ENCODE measurements at places on chromosomes 11 and 22.

GRCh38 chr11:106276126-106276525 lies 198.7 kb downstream of the AASDHPPT start:
- DNase-seq, result no peak

DNA sequence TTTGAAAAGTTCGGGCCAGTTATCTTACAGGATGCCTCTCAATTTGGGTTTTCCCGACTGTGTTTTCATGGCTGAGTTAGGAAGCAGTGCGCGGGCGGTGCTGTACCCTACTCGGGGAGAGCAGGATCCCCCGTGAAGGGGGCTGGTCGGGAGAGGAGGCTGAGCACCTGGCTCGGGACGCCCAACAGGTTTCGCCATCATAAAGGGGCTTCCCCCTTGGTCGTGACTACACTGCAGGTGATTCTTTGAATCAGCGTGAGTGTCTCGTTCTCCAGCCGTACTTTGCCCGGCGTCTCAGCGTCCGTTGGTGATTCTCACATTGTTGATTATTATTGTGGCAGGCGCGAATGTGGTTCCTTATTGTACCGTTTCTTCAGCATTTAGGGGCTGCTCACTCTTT lies 46.6 kb downstream of the ST14 start:
- DNase-seq, result no peak

DNA sequence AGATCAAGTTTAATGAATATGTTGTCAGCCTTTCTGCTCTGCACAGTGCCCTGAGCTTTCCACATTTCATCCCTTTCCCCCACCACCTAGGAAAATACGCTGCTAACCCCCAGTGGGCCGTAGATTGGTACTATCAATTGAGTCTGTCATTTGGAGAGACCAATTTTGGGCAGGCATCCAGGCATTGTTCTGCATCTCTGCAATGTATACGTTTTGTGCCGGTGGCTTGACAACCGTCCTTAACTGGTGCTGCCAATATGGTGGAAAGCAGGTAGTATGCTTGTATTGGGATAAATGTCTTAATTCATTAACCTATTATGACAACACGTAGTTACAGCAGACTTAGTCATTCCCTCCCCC lies 1.3 kb downstream of the ELMOD1 start:
- DNase-seq, result peak; percentile 39

DNA sequence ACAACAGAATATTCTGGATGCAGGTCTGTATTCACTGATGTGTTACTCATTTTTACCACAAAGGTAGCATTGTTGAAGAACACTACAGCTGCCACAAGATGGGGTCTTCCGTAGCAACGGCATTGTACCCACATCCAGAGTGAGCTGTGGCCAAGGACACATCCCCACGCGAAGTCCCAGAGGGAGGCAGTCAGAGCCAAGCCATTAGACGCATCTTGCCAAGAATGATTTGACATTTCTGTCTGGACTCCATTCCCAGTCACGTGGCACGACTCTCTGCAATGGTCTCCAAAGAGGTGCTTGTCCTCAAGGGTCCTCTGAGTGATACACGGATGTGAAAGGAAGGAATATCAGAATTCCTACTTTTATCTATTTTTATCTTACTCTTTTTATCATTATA lies 15.5 kb downstream of the OPCML start:
- no peak for DNase-seq

DNA sequence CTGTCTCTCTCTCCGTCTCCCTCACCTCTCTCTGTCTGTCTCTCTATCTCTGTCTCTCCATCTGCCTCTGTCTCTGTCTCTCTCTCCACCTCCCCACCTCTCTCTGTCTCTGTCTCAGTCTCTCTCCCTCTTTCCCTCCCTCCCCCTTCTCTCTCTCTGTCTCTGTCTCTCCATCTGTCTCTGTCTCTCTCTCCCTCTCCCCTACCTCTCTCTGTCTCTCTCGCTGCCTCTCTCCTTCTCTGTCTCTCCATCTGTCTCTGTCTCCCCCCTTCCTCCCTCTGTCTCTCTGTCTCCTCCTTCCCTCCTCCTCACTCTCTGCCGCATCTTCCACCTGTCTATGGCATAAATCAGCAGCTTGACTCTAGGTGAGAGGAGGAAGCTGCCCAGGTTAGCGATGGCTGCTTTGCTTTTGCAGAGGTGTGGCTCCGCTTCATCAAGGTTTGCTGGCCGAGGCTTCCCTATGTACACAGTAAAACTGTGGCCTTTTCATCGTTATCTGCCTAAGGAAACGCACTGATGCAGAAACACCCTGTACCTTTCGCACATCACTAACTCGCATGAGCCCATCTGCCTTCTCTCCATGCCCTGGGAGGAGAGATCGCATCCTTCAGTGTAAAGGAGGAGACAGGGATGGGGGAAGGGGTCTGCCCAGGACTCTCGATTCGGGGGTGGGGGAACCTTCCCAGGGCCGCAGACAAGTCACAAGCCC lies 44.5 kb downstream of the ANO1 start:
- peak; percentile 74 for DNase-seq

DNA sequence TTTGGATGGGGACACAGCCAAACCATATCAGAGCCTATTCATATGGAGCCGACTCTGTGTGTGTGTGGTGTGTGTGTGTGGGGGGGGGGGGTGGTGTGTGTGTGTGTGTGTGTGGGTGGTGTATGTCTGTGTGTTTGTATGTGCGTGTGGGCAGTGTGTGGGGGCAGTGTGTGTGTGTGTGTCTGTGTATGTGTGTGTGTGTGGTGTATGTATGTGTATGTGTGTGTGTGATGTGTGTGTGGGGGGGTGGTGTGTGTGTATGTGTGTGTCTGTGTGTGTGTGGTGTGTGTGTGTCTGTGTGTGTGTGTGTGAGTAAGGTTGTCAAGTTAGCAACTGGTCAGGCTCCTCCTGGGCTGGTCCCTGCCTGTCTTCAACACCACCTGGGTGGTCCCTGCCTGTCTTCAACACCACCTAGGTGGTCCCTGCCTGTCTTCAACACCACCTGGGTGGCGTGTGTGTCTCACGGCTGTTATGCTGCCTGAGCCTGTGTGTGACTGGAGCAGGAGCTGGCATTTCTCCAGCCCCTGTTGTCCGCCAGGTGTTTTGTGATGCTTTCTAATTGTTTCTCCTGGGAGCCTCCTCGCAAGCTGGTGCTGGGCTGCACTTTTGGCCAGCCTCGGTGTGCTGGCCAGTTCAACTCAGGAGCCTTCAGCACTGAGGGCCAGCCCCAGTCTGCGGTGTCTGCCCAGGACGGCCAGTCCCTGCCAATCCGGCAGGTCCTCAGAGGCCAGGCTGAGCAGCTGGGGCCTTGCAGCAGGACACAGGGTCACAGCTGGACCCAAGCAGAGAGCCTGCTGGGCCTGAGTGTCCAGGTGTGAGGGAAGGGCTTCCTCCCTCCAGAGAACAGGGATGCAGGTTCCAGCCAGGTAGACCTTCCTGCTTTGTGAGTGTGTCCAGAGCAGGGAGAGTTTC lies 21.5 kb upstream of the PVALB start:
- peak; percentile 40 for DNase-seq

GRCh38 chr11:8652140-8652539 lies 30.3 kb downstream of the TRIM66 start:
- DNase-seq, result peak; percentile 40

GRCh38 chr11:69516526-69516925 lies 35.1 kb downstream of the LINC01488 start:
- no peak for DNase-seq

DNA sequence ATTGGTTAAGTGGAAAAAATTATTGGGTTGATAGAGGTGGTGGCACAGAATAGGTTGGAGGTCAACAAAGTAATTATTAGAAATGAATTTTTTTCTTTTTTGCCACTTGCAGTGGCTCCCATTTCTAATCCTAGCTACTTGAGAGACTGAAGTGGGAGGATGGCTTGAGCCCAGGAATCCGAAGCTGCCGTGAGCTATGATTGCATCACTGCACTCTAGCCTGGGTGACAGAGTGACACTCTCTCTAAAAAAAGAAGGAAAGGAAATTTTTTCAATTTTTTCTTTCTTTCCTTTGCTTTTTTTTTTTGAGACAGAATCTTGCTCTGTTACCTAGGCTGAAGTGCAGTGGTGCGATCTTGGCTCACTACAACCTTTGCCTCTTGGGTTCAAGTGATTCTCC lies 2.2 kb upstream of the BCO2 start:
- no peak for DNase-seq

DNA sequence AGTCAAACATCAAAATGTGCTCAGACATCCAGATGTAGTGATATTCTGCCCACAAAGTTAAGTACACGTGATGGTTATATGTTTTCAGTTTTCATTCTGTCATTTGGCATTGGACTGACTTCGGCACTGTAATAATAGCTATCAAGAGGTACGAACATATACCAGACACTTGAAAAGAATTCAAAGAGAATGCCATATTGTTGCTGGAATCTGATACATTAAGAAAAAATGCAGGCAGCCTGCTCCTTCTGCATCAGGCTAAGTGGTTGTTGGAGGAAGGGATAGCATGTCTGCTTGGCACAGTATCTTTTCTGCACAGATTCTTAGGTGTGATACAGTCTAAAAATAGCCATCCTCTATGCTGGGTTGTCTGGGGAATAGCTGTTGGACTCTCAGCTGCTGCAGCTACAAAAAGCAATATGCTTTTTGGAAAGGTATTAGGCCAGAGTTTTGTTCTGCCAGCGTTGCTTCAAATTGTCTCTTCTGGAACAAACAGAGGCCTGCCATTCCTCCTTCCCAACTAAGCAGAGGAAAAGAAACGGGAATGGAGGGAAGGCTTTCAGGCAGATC lies 892.6 kb downstream of the TBC1D22A start:
- no peak for DNase-seq

DNA sequence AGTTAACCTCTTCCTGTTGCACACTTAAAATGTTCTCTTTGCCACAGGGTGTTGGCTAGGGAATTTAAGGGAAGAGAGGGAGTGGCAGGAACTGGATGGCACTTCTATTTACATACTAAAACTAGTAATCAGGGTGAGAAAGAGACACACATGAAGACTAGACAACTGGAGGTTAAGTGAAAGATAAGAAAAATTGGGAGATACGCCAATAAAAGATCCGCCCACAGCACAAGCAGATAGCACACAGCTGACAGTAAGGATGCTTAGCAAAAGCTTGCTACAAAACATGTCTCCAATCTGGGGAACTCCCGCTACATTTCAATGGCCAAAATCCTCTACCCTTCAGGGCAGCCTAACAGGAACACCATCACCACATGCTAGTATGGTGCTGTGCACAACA lies 12.8 kb downstream of the CPSF7 start:
- DNase-seq, result no peak

GRCh38 chr22:41181349-41182241 lies 23.5 kb upstream of the L3MBTL2 start:
- no peak for DNase-seq

Data from NCI-H69 (cell line).